Retina (tissue), 1 donor: ENCODE measurements at places on chromosomes 6 and 20.

- DNase-seq = no peak
Measured at GRCh38 chr6:17511084-17511483, 89.0 kb upstream of the FAM8A1 start.

GRCh38 chr20:45251884-45252560 lies 2.3 kb downstream of the SLPI start:
- DNase-seq = no peak

DNA sequence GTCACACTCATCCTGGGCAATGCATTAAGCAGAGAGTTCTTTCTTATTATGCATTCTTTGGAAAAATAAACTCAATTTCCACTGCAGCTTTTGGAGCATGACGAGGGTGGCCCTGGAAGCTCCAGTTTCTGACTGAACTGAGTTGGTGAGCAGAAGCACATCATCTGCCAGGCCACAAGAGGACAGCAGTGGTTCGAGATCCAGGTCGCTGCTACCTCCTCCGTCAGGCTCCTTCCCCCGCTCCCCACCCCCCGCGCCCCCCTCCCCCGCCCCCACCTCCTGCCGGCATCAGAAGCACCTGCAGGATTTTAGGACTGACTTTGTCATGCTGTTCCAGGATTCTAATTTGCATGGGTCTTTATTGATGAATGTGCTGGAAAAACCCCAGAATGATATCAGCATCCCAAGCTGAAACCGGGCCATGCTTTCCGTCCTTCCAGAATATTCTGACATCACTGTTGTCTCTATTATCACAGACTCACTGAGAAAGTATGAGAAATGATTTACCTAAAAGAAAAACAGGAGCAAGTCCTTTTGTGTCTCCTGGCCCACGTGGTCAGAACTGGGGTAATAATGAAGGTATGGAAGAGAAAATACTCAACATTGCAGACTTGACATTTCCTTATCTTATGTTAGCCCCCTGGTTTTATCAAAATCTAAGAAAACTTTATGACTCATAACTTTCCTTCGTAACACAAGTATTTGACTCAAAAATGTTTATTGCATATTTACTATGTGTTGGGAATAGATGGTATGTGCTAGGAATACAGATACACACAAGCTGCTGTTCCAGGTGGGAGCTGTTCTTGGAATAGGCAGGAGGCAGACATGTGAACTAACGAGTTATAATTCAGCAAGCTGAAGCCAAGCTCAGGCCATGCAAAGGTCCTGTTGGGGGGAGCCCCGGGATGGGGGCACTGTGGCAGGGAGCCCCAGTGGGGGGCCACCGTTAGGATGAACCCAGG lies 220.2 kb upstream of the EXOC2 start:
- DNase-seq = no peak

DNA sequence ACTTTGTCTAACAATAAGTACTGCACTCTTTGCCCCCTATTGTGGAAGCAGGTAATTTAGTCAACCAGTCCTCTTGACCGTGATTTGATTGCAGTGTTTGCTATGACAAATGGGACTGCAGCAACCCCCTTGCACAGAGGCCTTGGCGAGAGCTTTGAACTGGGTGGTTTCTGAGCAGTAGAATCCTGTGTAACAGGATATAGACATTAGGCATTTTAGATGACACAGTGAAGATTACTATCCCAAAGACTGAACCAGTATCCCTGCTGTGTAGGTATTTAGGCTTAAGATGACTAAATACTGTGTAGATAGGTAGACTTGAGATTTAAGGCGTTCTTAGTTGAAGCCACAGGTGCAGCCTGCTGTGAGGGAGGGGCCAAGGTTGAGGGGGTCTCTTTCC lies 9.9 kb downstream of the DNMT3B start:
- no peak for DNase-seq

DNA sequence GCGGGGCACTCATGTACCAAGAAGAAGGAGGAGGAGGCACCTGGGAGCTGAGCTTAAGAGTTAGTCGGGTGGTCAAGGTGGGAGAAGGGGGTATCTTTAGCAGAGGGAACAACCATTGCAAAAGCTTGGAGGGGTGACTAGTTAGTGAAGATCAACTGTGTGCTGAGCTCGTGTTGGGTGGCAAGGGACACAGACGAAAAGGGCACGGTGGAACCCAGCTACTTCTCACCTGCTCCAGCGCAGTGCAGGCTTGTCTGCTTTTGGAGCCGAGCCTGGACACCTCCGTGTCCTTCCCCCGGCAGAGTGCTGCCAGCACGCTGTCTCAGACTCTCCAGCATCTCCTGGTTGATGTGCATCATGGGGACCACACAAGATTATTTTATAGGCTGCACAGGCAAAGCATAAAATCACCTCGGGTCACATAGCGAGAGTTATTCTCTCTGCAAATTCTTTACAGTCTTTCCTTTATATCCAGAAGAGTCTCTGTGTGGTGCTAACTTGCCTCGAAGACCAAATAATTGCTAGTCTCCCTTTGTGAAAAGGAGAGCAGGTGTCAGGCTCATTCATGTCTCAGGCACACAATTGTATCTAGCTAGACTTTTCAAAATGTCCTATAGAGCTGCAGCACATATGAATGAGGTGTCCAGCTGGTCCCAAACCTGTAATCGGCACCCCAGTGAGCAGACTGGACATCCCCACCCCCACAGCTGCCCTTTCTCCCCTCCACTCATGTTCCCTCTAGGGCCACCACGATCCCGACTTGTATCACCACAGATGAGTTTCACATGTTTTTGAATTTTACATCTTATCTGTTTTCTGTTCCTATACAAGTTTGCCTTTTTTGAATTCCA lies 123.4 kb downstream of the CEBPB start:
- no peak for DNase-seq
